ENCODE measurements at places on chromosomes 4 and X.

DNA sequence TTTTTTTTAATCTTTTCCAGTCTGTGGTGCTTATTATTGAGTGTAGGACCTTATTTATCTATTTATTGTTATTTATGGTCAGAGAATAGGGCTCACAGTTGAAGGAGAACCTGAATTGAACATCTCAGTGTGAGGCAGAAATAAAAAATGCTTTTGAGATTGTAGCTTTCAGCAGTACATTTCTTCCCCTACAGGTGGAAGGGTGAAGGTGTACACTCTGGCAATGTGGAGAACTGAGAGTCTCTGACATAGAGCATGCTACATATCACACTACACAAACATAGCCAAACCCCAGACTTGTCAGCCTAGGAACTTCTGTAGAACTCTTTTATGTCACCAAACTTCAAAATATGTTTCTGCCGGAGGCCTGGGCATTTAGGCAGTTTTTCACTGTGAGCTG lies 140.2 kb downstream of the STIM2 start:
- peak; percentile 14 for DNase-seq

- DNase-seq = no peak
Observed at GRCh38 chrX:2536974-2537373, 36.2 kb upstream of the DHRSX start.

- DNase-seq = no peak
Observed at GRCh38 chr4:72566464-72566972, 2.5 kb downstream of the ADAMTS3 start.

GRCh38 chr4:177155454-177155853 lies 154.2 kb upstream of the NEIL3 start:
- no peak for DNase-seq

- no peak for DNase-seq
Observed at GRCh38 chr4:161936625-161937550, 226.9 kb downstream of the FSTL5 start.

DNA sequence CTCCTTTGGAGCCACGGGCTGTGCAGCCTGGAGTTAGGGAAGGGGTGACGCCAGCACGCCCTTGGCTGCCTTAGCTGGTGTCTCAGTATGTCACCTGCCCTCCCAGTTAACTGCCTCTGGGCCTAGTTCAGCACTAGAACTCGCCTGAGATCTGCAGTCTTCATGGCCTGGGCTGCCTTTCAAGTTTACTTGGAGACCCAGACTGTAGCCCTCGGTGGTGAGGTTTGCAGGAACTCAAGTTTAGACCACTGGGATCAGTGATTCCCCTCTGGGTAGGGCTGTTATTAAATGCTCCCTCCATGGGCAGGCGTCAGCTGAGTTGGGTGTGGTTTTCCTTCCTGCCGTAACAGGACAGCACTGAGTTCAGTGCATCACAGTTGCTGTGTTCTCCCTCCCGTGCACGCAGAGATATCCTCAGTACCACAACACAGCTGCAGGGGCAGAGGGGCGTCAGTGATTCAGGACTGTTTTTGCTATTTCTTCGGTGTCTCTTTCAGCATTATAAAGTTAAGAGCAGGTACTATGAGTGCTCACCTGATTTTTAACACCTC lies 30.5 kb downstream of the PLAC8 start:
- DNase-seq = no peak

- DNase-seq = peak; percentile 33
Observed at GRCh38 chrX:20829665-20830491, 544.3 kb upstream of the CNKSR2 start.

- no peak for DNase-seq
Observed at GRCh38 chr4:140071806-140072205, 82.2 kb downstream of the MAML3 start.

GRCh38 chrX:139811942-139812629 lies 104.1 kb upstream of the MCF2 start:
- no peak for DNase-seq

DNA sequence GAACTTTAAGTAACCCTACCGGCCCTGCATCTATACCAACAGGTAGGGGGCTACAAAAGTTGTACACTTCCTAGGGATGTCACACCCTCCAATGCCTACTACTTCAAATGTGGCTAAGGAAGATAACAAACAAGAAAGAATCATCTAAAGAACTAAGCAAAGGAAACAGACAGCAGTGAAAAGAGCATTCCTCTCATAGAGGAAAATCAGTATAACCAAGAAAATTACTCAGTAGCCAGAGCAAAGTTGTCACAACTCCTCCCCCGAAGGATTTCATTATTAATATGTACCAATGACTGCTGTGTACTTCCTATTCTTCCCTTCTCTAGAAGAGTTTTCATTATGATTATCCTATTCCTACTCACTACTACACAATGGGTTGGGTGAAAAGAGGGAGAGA lies 12.6 kb downstream of the ANKRD17 start:
- DNase-seq = no peak

DNA sequence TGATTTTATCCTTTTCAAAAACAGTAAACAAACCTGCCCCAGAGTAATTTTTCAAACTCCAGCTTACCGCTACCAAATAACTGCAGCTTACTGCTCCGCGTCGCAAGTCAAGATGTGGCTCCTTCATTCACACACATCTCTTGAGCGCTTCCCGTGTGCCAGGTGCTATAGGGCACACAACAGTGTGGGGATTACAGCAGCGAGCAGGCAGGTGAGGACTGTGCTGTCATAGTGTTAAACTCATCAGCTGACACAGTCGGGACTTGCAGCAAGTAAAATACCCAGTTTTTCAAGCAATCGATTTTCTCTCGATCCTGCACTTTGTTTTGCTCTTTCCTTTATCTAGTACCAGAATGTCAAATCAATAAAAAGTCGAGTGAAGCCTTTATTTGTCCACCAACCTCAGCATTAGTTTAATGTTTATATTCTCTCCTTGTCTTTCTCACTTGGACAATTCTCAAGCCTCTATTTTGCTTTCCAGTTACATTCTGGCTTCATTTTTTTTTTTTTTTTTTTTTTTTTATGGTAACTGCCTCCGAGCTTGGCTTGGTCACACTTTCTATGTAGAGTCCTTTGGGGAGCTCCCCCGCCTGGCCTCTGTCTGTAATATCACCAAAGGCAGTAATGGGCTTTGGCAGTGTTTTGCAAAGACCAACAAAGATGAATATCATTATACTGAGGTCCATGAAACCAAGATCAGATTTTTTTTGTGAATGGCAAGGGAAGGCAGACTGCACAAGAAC lies 8.3 kb upstream of the ASB5 start:
- peak; percentile 44 for DNase-seq

DNA sequence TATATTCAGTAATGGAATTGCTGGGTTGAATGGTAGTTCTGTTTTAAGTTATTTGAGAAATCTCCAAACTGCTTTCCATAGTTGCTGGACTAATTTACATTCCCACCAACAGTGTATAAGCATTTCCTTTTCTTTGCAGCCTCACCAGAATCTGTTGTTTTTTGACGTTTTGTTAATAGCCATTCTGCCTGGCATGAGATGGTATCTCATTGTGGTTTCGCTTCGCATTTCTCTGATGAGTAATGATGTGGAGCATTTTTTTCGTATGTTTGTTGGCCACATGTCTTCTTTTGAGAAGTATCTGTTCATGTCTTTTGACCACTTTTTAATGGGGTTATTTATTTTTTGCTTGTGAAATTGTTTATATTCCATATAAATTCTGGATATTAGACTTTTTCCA lies 13.6 kb upstream of the MAGED4B start:
- DNase-seq = no peak

DNA sequence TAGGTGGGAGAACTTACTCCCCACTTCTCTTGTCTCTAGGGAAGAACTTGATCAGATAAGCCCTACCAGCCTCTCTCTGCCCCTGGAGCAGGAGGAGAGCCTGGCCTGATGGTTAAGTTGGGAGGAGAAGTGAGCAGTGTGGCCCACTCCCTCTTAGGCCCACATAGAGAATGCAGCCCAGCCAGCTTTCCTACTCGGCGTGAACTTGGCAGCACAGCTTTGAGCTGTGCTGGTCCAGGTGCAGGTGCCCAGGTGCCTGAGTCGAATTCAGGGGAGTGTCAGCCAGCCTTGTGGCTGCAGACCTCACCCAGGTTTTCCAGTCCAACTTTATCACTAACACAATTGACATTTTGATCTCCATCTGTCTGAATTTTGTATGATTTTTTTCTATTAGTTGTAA lies 77.6 kb upstream of the PAQR3 start:
- no peak for DNase-seq

DNA sequence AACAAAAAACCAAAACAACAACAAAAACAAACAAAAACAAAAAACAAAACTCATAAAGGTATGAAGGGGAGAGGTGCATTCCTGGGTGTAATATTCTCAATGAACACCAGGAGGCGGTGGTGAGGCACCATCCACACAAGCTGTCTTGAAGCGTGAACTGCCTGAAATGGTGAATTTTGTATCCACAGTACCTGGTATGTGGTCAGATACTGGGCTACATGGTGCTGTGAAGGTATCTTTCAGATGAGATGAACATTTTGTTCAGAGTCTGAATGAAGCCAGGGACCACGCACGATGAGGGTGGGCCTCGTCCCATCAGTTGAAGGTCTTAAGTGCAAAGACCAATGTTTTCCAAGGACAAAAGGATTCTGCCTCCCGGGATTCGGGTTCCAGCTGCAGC lies 58.5 kb downstream of the ASMT start:
- no peak for DNase-seq

DNA sequence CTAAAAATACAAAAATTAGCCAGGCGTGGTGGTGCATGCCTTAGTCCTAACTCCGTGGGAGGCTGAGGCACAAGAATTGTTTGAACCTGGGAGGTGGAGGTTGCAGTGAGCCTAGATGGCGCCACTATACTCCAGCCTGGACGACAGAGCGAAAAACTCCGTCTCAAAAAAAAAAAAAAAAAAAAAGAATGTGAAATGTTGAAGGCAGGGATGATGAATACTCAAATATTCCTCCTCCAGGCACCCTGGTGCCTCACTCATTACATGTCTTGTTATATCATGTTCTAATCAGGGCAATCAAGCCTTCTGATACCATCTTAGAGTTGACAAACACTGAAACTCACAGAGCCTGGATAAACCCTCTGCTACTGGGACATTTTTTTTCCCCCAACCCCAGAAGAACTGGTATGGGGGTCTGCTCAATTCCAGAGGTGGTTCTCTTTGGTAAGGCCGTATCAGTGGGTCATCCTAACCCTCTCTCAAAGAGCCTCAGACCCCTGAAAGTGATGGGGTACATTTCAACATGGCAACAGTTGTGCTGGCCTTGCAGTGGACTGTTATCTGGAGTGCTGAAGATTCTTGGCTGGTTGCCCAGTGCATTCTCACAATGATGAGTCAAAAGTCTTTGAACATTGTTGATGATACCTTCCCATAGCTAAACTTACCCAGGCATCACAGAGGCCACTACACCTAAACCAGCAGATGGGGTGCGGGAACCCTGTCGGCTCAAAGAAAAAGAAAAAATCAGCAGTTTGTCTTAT lies 2.4 kb upstream of the SH3KBP1 start:
- DNase-seq = no peak

DNA sequence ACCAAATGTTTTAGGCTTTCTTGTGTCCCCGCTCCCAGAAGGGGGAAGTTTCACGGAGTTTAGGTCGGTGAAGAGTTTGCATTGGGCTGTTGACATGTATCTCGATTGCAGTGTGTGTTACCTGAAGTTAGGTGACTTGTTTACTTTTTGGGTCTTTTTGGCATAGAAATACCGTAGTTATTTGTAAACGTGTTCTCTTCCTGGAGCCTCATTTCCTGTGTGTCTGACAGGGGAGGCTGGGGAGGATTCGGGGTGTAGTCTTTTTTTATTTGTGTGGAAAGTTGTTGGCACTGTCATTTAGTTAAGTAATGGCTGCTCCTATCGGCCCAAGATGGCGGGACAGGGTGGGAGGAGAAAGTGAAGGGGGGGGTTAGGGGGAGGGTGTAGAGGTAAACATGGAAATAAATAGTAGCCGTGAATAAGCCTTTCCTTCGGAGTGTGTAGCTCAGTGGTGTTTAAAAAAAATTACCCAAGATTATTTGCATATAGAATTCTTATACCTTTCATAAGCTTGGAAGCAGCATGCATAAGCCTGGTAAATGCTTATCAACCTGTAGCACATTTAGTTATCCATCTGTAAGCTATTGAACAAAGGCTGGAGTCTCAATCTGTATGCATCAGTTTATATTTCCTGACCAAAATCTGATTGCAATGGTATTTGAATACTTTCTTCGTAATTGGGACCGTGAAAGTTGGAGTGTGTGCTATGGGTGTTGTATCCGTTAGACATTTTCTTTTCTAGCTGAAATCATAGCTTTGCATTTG lies 1.6 kb downstream of the KDM6A start:
- no peak for DNase-seq

- no peak for DNase-seq
Observed at GRCh38 chrX:13693341-13693961, 4.5 kb downstream of the RAB9A start.

- DNase-seq = no peak
Observed at GRCh38 chr4:73600954-73601353, 19.3 kb downstream of the RASSF6 start.

- DNase-seq = no peak
Observed at GRCh38 chr4:40587351-40587750, 42.3 kb downstream of the RBM47 start.

DNA sequence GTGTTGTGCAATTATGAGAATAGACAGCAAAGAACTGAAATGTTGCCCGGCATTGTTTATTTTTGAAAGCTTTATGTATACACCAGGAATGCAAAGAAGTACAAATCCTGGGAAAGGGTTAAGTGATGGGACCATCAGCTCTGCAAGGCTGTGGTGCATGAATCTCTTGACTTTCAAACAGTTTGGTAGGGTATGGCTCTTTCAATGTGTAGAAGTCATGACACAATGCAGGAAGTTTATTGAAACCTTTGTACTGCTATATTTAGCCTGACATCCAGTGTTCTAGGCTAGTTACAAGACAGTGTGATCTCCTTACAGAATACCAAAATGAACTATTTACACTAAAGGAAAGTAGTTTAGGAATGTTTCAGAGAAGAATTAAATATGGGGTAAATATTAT lies 206.8 kb upstream of the HAND2 start:
- DNase-seq = no peak

- peak; percentile 56 for DNase-seq
Observed at GRCh38 chr4:152094970-152095700, 334.3 kb upstream of the GATB start.

GRCh38 chr4:1061760-1062159 lies 50.3 kb downstream of the FGFRL1 start:
- DNase-seq = no peak

DNA sequence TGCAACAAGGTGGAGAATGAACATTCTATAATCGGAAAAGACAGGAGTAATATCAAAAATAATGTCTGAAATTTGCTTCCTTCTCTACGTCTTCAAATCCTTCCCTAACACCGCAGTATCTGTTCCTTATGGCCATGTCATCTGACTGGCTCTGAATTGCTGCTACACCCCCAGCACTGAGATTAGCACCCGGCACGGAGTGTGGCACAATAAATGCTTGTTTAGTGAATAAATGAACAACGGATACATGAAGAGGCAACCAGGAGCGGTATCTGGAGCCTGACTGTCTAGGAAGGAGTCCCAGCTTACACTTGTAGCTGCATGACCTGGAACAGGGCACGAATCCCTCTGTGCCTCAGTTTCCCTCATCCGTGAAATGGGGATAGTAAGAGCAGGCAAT lies 164.3 kb downstream of the AFAP1 start:
- no peak for DNase-seq

DNA sequence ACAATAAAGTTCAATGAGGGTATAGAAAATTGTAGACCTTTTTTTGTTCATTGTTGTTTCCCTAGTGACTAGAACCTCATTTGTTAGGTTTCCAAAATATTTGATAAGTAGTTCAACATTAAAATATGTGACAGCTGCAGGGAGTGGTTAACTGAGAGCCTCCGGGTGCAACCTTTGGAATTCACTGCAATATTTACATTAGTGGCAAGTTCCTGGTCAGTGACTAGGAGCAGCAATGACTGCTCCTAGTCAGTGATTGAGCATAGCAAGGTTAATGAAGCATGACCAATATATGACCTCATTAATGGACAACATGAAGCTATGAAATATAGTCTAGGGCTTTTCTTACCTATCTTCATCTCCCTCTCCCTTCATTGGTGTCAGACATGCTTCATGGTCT lies 65.8 kb upstream of the FAM47A start:
- no peak for DNase-seq
